ENCODE measurements at places on chromosomes 11 and 22. TPM values are rescaled to one million over a fixed set of nuclear protein-coding genes. Genes with fewer than 3 reads are reported as not detected.

MS4A8 gene
- not detected for total RNA-seq

NAV2 gene
- total RNA-seq = 0.26 TPM

GRAP2 gene
- 183 TPM for total RNA-seq

MMP12 gene
- not detected for total RNA-seq

DNA sequence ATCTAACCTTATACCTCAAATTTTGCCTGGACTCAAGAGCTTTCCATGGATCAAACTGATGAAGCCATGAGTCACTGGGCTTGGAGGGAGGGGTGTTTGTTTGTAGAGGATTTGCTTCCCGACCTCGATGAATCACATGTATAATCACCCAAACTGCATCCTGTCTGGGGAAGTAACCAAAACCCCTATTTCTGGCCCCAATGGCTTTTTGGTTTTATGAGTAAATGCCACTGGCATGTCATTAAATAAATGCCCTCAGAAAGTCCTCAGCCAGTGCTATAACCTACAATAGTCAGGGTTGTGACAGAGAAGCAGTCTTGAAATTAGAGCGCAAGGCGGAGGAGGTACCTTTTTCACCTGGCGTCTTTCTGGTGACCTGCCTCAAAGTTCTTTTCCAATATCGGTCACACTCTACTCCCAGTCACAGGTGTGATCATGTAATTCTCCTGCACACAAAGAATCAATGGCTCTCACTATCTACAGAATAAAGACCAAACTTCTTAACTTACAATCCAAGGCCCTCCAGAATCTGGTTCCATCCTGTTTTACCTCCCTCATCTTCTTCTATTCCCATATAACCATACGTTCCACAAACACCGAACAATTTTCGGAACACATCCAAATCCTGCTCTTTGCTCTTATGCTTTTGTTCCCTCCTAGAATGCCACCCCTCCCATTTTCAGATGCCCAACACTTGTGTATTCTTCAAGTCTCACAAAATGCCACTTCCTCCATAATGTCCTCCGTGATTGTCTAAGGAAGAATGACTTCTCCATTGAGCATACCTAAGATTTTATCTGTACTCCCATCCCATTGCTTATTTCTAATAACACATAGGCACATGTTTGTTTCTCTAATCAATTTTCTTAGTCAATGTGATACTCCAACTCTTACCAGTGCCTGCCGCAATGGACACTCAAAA, 81.3 kb upstream of the BLID start:
- no peak for DNase-seq

DNA sequence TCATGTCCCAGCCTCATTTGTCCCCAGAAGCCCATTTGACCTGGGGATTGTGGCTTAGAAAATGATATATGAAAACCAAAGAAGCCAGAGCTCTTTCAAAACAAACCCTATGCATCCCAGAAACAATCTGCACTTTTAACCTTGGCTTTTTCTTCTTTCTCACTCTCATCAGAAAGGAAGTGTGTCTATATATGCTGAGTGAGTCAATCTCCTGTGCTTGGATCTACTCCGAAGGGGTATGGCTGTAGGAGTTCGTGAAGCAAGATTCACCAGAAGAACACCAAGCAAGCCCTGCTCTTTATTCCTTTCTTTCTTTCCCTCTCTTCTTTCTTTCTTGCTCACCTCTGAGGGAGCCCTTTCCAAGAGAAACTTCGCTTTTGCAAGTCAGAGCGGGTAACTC, 636 bp downstream of the PAMR1 start:
- no peak for DNase-seq

DNA sequence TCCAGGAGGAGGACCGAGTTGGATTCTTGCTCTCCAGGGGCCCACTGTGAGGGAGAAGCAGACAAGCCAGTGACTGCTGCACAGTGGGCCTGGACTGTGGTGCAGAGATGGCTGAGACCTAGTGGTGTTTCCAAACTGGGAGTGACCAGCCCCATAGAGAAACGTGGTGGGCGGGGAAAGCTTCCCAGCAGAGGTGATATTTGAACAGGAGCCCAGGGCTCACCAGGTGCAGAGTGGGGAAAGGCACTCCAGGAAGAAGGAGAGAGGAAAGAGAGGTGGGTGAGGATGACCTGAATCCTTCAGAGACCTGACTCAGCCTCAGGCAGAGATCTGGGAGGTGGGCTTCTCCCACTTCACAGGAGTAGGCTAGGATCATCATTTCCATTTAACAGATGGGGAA, 52.1 kb upstream of the RASD2 start:
- DNase-seq = no peak

- DNase-seq = no peak
Measured at GRCh38 chr11:19953909-19954308, 206.4 kb downstream of the DBX1 start.
